Endothelial cell (in vitro differentiated cells): ENCODE measurements at places on chromosomes 5 and 9.

- DNase-seq = no peak
Observed at GRCh38 chr5:145470396-145470979, 364.7 kb downstream of the PRELID2 start.

GRCh38 chr9:13570068-13570974 lies 290.8 kb upstream of the MPDZ start:
- no peak for DNase-seq

- no peak for DNase-seq
Observed at GRCh38 chr9:93930070-93930469, 25.1 kb downstream of the BARX1 start.

GRCh38 chr5:107301999-107302398 lies 368.7 kb downstream of the EFNA5 start:
- no peak for DNase-seq
